ENCODE measurements at places on chromosomes 5 and 9.

GRCh38 chr9:127873886-127874285, 3.6 kb downstream of the AK1 start:
- DNase-seq: peak; percentile 52

DNA sequence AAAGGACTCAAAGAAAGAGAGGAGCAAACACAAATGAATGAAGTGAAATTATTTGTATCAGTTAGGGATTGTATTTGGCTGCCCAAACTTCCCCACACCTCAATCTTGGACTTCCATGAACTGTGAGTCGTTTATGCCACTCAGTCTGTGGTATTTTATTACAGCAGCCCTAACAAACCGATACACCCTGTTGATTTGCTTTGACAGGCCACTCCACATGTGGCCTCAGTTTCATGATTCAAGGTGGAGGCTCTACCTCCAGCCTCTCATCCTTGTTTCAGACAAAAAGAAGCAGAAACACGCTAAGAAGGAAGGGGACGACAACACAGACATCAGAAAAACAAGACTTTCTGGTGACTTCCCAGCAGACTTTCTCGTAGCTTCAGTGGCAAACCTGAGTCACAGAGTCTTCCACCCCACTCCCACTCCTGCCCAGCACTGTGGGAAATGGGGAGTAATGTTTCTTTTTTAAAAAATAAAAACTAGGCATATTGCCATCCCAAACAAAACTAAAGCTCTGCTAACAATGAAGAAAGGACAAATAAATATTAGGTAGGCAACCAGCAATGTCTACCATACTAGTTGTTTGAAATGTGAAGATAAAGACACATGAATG, 52.2 kb upstream of the ABCA1 start:
- DNase-seq: peak; percentile 33

- DNase-seq: peak; percentile 65
Observed at GRCh38 chr9:92738661-92739081, 26.0 kb downstream of the BICD2 start.

DNA sequence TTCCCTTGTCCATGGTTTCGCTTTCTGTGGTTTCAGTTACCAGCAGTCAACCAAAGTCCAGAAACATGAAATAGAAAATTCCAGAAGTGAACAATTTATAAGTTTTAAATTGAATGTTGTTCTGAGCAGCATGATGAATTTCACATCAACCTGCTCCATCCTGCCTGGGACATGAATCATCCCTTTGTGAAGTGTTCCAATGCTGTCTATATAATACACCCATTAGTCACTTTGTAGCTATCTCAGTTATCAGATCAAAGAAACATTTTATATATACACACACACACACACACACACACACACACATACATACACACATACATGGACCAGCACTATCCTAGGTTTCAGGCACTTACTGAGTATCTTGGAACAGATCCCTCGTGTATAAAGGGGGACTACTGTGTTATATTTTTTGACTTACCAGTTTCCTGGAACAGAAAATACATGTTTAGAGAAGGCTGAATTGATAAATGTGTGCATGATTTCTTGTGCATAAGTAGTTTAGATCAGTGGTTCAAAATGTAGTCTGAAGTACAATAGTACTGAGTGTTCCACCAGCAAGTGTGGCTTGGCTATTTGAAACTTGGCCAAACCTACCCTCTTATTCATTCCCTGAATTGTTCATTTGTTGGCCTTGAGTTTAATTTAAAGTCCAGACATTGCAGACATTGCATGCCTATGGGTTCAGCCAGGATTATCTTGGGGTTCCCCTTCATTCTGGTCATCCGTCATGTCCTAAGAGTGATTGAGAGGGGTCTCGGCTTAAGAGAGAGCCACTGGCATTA, 510.0 kb downstream of the GADD45G start:
- DNase-seq: no peak

GRCh38 chr9:81564632-81565031, 124.7 kb downstream of the TLE1 start:
- DNase-seq: no peak

DNA sequence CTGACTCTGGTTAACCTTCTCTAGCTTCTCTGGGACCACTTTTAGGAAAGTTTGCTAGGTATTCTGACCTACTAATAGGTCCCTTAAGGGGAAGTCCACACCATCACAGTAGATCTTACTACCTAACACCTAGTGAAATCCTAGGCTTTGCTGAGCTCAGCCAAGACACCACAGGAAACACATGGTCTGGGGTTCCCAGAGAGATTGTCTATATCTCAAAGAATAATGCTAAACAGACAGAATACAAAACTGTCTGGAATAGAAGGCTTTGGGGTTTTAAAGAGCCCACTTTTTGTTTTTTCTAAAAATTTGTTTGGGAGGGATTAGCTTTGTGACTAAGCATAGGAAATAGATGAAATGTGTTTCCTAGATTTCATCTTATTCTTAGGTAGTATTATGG, 395.1 kb downstream of the ARHGEF28 start:
- no peak for DNase-seq

GRCh38 chr5:10576790-10577189, 12.9 kb downstream of the ANKRD33B start:
- DNase-seq: no peak

DNA sequence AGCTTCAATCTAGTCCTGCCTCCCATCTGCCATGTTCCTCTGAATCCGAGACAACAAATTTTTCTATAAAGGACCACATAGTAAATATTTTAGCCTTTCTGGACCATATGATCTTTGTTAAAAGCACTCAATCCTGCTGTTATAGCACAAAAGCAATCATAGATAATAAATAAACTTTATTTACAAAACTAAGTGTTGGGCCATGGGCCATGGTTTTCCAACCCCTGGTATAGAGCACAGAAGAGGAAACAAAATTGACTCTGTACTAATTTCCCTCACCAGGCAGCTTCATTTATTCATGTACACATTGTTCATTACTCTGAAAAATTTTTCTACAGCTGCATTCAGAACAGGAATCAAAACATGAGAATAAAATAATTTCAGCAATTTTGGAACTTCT, 288.9 kb downstream of the AGTPBP1 start:
- DNase-seq: no peak

- DNase-seq: peak; percentile 78
Observed at GRCh38 chr9:22307013-22307711, 139.5 kb upstream of the DMRTA1 start.

DNA sequence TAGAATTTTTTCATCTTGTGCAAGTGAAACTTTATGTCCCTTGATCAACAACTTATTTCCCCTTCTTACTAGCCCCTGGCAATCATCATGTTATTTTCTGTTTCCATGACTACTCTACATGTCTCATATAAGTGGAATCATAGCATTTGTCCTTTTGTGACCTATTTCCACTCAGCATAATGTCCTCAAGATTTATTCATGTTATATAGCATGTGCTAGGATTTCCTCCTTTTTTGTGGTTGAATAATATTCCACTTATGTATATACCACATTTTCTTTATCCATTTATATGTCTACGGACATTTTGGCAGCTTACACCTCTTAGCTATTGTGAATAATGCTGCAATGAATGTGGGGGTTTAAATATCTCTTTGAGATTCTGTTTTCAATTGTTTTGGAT, 21.0 kb downstream of the FSD1L start:
- DNase-seq: no peak

Measured in astrocyte of the spinal cord (primary cell).